ENCODE measurements at places on chromosomes 2 and 18.

DNA sequence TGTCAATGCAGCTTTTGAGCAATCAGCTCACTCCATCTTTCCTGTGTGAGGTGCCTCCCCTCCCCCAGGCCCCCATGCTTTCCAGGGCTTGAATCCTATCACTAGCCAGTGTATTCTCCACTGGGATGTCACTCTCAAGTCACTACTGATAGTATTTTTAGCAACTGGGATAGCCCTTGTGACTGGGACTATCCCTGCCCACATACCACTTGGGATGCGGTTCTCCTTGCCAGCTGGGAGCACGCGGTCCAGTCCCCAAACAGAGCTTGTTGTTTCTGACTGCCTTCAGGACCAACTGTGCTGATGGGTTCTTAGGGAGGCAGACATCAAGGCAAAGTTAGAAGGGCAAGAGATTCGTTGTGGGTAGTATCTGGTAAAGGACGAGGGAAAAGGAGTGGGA, 134.9 kb downstream of the FAM161A start:
- no peak for DNase-seq

GRCh38 chr2:25159949-25160348, 8.4 kb downstream of the POMC start:
- no peak for DNase-seq

DNA sequence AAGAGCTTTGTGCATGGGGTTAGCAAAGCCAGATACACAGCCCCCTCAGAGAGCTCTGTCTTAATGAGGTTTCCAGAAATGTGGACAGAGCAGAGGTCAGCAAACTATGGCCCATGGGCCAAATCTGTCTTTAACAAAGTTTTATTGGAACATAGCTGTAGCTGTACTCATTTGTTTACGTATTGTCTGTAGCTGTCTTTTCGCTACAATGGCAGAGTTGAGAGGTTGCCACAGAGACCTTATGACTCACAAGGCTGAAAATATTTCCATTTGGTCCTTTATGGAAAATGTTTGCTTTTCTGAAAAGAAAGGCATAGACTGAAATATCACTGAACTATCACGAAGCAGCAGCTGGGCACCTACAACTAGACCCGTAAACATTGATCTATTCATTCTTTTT, 841.8 kb downstream of the SLC4A3 start:
- no peak for DNase-seq

GRCh38 chr2:162315938-162316337, 2.5 kb downstream of the IFIH1 start:
- DNase-seq, result no peak

- no peak for DNase-seq
Measured at GRCh38 chr2:149825473-149825872, 237.9 kb upstream of the MMADHC start.

- DNase-seq, result no peak
Measured at GRCh38 chr2:15645720-15646385, 54.2 kb downstream of the DDX1 start.

DNA sequence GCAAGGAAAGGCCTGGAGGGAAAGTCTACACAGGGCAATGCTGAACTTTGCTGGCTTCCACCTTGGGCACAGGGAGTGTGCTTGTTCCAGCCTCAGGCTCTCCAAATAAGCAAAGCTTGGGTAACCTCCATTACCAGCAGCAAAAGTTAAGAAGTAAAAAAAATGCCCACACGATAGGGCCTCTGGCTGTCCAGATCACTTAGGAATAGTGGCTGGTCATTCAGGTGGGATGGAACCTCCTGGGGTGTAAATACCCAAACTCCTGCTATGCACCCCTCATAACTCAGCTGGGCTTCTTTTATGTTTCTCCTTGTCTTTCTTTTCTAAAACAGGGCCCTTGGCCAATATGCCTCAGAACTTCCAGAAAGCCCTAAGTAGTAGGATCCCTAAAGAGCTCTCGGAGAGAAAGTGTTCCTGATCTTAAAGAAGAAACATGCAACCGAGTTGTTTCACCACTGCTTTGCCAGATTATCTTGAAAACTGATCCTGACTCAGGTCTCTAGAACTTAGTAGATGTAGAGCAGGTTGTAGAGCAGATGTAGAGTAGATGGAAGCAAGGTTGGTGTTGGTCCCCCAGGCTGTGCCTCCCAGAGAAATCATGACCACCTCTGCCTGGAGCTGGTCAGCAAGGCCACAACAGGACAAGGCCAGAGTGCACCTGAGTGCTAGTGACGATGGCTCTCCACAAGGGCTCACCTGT, 2.0 kb upstream of the OSR1 start:
- no peak for DNase-seq

GRCh38 chr2:169759987-169760386, 26.4 kb downstream of the KLHL23 start:
- no peak for DNase-seq

GRCh38 chr18:60892441-60892840, 440.8 kb upstream of the CDH20 start:
- DNase-seq, result no peak

DNA sequence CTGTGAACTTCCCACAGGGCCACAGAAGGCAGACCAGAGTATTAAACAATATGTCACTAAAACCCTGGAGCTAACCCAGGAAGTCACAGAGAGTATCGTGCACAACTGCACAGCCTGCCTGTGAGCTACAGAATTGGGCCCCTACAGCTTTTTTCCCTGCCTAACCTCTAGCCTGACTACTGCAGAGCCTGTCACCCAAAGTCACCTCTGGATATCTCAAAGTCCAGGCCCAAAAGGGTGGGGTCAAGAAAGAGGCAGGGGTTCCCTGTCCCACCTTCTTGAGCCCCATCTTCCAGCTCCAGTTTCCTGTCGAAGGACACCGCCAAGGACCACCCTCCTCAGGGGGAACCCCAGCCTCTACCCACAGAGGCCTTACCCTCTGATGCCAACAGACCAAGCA, 13.5 kb downstream of the GAD1 start:
- DNase-seq, result no peak

GRCh38 chr2:160465002-160465401, 28.6 kb downstream of the RBMS1 start:
- DNase-seq, result no peak
